ENCODE measurements at places on chromosomes 4 and X.
A peak's percentile ranks its signal among the peaks of the same experiment; 100 is the strongest.

DNA sequence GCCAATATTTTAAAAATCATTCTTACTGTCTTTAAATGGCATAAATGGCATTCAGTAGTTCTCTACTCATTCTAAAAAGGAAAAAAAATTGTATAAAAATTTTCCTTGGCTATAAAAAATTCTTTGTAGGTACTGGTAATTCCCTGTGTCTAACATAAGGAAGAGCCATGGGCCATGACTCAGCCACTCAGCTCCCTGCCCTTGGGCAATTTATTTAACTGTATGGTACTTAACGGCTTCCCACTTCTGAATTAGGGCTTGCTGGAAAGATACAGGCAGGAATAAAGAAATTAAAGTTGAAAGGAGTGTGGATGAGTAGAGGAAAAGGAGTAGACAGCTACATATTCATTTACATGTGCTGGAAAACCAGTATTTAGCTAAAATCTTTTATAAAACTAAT is 30.6 kb downstream of the ABHD18 start:
- DNase-seq, result peak; percentile 8

DNA sequence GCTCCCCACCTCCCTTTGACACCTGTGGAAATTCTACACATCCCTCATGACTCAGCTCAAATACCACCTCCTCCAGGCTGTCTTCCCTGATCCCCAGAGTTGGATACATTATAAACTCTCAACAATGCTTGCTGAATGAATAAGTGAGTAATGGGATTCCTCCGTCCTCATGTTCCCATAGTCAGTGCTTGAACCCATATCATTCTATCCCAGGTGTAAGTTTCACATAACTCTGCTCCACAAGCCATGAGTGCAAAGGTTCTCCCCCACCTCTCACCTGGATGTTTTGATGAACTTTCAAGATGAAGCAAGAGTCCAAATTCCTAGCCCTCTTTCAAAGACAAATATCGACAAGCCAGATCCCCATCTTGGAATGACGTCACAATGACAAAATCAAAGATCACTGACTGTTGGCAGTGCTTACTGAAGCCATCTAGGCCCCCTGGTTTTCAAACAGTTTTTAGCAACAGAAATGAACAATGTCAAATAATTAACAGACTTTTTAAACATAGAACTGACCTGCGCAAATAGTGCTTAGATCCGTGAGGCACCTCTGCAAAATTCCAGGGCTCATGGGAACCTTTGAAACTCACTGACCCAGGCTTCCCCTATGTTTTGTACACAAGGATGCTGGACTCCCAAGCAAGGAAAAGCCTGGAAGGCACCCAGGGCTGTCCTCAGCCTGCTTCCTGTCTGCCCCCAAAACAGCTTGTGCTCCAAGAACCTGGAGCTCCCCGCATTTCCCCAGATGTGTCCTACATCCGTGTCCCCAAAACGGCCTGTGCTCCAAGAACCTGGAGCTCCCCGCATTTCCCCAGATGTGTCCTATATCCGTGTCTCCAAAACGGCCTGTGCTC is 4.0 kb downstream of the SLC2A9 start:
- no peak for DNase-seq

- no peak for DNase-seq
Measured at GRCh38 chr4:3337357-3337732, 44.5 kb downstream of the RGS12 start.

DNA sequence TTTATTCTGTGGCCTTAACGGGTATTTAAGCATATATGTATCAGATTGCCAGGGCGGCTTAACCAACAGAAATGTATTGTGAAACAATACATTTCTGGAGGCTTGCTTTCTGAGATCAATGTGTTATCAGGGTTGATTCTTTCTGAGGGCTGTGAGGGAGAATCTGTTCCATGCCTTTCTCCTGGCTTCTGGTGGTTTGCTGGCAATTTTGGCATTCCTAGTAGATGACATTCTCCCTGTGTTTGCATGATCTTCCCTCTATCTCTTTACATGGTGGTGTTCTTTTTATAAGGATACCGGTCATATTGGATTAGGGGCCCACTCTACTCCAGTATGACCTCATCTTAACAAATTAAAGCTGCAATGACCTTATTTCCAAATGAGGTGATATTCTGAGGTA is 16.9 kb upstream of the CEP135 start:
- DNase-seq, result no peak

- no peak for DNase-seq
Measured at GRCh38 chrX:144849141-144849540, 398.2 kb upstream of the SPANXN1 start.

- no peak for DNase-seq
Measured at GRCh38 chr4:70630162-70630561, 1.6 kb downstream of the ENAM start.

- DNase-seq, result no peak
Measured at GRCh38 chrX:124209792-124210576, 122.5 kb upstream of the TEX13D start.

GRCh38 chr4:111788099-111788498 is 357.2 kb upstream of the FAM241A start:
- DNase-seq, result no peak

DNA sequence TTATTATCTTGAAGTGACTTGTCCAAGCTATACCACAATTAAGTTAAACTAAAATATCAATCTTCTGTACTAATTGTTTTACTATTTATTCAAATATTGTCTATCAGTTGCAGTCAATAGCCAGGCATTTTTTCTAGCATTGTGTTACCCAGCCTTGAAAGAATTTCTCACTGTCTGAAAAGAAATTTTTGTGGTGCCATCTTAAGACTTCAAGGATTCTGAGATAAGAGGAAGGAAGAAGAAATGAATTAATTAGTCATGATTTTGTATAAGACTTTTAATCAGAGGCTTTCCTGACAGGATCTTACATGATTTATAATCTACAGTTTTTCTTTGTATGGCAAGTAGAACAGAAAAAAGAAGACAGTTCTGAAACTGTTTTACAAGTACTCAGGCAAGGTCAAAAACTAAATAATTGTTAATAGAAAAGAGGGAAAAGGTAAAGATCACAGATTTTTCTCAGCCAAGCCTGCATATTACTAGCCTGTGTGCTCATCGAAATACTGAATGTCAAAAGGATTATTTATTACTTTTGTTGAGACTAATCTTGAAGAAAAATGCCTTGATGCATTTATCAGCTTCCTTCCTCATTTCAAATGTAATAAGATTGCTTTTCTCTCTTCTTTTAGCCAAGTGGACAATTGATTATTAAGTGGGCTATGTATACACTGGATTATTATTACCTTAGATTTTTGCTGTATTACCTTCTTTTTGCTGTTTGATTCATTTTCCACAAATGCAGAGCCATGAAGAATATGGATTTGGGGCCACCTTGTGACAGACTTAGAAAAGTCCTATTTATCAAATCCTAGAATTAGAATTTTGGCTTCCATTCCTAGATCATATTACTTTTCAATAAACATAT is 53.8 kb downstream of the CXCL1 start:
- peak; percentile 50 for DNase-seq

DNA sequence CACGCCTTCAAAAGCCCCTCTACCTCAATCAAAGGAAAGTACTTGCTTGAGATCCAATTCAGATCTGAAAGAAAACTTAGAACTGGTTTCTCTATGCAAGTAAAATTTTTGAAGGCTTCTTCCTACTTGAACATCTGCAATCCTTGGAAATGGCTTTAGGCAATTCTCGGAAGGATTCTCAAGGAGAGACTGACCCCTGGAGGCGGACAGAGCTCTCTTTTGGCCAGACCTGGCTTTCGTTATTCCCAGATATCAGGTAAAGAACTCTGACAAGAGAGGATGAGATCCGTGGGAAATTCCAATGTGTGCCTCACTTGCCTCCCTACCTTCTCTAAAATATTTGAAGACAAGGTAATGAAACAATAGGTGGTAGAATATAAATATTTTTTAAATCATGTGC is 670.3 kb upstream of the FAM241A start:
- DNase-seq, result no peak

DNA sequence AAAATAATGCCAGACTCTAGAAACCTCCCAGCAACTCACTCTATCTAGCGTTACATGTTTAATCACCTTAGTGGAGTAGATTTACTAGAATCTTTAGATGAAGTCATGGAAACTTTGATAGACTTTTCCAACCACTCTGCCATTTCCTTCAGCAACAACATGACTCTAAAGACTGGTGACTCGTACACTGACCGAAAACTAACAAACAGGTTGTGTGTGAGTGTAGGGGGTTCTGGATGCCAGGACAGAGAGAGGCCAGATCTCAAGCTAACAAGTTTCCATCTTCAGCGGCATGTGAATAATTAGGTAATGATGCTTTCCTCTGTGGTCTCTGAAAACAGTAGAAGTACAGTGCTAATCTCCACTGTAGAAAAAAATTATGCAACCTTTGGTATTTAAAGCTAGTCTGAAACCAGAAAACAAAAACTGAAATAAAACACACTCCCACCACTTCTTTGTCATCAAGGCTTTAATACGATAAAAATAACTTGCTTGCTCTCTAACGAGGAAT is 286.4 kb downstream of the PRDM5 start:
- DNase-seq, result no peak

DNA sequence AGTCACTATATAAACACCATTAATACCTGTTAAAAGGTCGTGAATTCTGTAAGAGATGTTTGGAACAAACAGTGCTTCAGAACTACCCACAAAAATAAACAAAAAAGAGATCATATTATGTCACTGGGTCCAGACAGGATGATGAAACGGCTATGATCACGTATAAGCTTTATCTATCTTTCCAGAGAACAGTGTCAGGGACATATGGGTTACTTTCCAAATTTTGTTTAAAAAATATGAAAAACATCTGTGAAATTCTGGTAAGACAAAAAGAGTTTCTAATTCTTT is 90.0 kb downstream of the SORBS2 start:
- no peak for DNase-seq

DNA sequence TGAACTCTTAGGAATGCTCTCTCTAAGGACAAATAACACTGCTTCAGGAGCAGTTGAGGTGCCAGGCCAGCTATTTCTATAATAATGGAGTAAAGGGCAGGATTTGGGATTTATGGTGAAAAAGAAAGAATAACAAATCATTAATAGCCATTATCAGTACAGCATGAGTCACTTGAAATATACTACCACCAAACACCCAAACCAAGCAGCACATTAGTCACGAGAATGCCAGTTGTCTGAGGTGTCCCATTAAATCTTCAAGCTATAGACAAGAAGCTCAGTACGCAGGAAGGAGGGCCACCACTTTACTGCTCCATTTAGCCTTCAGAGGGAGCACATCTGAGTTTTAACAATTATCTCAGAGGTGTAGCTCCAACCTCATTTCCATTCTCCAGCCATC is 106.8 kb upstream of the MAGEA10 start:
- DNase-seq, result no peak

DNA sequence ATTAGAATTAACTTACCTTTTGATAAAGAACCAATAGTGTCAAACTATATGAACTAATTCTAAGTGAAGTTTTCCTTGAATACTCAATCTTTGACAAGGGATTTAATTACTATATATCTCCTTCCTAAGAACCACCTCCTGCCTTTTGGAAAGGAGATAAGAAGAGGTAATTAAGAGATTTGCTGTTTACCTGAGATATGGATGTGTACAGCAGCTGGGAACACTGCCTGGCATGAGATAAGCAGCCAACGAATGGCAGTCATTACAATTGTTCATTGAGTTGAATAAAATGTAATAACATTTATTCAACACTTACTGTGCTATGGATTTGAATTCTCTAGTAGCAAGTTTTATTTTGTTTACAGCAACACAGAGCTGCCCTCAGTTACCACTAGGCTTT is 407.1 kb downstream of the SPOCK3 start:
- no peak for DNase-seq

DNA sequence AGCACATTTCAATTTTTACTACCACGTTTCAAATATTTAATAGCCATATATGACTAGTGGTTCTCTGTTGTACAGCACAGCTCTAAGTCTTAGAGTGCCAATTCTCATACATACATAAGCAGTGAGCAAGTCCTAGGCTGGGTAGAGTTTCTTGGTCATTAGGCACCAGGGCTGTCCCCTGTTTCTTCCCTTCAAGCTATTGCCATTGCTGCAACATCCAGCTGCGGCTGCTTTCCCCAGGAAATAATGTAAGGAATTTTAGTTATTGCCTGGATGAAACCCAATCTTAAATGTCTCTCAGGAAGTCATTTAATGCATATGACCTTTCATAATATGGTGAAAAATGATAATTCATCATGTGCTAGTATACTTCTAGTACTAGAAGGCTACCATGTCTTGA is 74.1 kb upstream of the PPP3CA start:
- no peak for DNase-seq

GRCh38 chrX:42485601-42486000 is 292.4 kb downstream of the PPP1R2C start:
- DNase-seq, result no peak

DNA sequence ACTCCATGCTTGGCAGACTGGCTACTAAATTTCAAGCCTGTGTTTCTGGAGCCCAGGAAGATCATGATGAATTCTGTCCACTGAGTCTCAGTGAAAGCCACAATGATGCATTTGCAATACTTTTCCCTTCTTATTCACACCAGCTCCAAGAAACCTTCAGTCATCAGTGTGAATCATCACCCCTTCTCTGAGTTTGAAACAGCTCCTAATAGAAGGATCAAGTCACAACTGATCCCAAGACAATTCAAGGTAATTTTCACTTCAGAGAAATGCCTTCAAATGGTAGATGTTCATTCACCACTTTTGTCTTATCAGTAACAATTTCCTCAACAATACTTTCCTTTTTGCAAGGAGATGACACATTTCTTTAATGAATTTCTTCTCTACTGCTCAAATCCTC is 257.4 kb downstream of the NLGN4X start:
- DNase-seq, result no peak

DNA sequence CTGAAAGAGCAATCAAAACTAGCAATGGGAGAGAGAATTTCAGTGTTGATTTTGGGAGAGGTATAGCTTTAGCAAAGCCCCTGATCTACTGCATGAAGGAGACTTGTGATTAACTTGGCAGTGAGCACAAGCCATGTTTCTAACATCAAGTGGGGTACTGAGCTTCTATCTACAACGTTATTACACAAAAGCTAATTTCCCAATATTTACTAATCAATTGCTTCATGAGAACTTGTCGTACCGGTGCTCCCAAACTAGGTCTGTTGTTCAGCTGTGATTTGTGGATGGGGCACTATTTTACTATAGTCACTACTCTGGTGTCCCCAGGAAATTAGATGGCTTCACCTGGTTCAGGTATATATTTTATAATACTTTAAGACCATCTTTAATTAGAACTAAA is 16.2 kb downstream of the ANK2 start:
- no peak for DNase-seq

- DNase-seq, result peak; percentile 87
Measured at GRCh38 chr4:118968005-118968404, 79.4 kb downstream of the SYNPO2 start.

- DNase-seq, result no peak
Measured at GRCh38 chr4:179666226-179666625, 2224.0 kb upstream of the AGA start.
